ENCODE measurements at places on chromosomes 3 and 15. TPM values are rescaled to one million over a fixed set of nuclear protein-coding genes. Genes with fewer than 3 reads are reported as not detected.

DNA sequence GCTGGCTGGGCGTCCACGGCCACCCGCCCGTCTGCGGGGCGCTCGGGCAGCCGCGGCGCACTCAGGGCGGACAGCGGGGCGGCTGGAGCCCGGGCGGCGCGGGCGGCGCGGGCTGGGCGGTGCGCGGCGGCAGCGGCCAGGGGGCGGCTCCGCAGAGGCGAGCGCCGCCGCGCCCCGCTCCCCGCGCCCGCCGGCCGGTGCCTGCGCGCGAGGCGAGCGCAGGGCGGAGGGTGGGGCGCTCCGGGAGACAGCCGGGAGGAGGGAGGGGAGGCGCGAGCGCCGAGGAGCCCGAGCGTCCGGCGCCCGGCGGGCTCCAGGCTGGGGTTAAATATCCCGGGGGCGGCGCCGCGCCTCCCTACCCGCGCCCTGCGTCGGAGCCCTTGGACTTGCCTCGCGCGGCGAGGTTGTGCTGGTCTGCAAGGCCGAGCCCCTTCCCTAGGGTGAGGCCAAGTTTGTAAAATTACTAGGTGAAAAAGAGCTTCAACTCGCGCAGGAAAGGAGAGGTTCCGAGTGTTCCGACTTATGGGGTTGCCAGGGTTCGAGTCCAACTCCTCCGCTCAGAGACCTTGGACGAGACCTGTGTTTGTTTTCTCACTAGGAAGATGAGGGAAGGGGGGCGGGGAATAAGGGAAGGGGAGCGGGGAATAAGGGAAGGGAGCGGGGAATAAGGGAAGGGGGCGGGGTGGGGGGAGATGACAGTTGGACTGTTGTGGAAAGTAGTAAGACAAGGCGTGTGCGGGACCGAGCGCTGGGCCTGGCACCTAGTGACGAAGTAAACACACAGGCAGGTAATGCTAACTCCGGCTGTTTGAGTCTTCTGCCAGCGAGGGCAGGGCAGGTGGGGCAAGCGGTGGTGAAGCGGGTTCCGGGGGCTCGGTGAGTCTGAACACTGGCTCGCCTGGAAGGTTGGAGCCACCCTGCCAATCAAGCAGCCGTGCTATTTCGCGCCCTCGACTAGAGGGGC lies at the start of gene TNFAIP8L3:
Gene TNFAIP8L3 (minus strand): TSS at position 301 of the 964 bp plus-strand sequence. CDS start 311 bp downstream, outside the sequence.
- peak; percentile 56 for ATAC-seq

DNA sequence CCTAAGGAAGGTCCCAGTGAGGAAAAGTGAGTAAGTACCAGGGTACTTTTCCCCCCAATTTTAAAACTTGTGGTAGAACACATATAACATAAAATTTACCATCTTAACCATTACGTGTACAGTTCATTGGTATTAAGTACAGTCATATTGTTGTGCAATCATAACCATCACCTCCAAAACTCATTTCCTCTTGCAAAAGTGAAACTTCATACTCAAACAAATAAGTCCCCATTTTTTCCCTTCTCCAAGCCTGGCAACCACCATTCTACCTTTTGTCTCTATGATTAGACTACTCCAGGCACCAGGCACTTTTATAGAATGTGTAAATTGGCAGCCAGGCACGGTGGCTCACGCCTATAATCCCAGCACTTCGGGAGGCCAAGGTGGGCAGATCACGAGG lies 12.2 kb downstream of the PRC1 start:
- ATAC-seq: peak; percentile 37

GRCh38 chr15:58222679-58223078 lies 84.5 kb downstream of the AQP9 start:
- no peak for ATAC-seq

DNA sequence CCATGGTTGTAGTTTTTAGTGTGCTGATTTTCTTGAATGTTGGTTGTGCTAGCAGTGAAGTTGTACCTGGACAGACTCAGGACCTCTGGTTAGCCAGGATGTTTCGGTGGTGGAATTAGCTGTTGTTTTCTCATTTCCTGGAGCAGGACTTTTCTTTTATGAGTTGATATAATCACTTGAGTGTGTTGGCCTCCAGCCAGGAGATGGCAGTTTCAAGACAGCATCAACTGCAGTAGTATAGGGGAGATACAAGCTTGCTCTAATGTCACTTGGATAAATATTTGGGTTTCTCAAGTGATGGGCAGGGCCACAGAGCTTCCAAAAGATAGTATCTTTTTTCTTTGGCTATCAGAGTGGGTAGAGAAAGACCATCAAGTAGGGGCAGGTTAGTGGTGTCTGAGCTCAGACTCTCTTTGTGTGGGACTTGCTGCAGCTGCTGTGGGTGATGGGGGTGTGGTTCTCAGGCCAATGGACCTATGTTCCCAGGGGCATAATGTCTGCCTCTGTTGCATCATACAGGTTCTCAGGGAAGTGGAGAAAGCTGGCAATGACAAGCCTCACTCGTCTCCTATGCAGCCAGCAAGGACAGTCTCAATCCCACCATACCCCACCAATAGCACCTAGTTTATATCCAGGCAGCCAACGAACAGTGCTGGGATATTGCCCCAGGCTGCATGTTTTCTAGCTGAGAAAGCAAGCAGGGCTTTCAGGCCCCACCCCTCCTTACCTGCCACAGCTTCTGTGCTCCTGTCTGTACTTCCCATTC lies 14.6 kb upstream of the OR5K2 start:
- peak; percentile 32 for ATAC-seq

- no peak for ATAC-seq
Measured at GRCh38 chr3:194274424-194275085, 76.6 kb downstream of the CPN2 start.

- ATAC-seq: no peak
Measured at GRCh38 chr15:96037584-96037983, 292.9 kb upstream of the NR2F2 start.

- peak; percentile 24 for ATAC-seq
Measured at GRCh38 chr3:196208942-196209695, 2.1 kb downstream of the ZDHHC19 start.

DNA sequence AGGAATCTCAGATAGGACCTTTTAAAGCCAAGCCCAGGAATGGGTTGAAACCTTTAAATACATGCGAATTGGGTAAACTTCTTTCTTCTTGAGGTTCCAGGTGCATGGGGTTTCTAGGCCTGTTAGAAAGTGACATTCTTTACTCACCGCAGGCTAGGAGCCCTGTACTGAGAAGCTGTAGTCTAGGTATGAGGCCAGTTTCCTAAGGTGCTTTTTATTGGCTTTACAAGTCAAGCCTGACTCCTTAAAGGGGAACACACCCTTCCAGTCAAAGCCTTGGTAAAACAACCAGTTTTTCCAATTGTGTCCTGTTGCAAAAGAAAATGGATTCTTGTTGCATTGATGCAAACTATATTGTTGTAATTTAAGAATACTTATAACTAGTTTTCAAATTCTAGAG lies 76.1 kb upstream of the ATP11B start:
- peak; percentile 81 for ATAC-seq

DNA sequence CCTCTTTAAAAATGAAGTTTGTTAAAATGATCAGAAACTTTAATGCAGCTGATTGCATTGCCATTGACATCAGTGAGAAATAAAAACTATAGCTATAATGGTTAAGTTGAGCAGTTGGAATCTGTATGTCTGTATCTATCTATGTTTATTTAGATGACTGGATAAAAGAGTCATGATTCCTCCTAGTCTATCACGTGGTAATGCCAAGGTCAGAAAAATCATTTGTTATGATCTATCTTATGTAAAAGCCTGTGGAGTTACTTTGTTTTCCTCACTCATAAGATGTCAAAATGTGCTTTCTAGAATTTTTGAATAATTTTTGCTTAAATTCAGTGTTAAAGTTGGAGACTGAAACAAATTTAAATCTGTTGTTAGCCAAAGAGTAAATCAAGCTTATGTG lies 63.3 kb downstream of the MBNL1 start:
- no peak for ATAC-seq

DNA sequence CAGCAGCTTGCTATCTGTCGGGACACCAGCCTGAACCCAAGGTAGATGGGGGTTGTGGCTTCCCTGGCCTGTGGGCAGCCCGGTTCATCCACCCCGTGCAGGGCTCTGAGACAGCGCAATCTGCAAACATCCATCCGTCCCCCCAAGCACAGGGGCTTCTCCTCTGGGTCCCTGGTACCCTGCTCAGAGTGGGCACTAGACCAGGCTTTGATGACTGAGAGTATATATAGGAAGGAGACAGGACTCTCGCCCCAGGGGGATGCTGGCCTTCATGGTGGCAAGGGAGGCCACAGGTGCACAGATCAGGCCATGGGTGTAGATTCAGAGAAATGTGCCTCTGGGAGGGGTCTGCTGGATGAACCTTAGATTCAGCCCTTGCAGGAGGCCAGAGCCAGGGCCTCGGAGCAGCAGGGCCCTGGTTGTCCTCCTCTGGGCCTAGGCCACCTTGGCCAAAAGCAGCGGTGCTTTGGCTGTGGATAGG lies 40.3 kb downstream of the CFAP100 start:
- no peak for ATAC-seq

DNA sequence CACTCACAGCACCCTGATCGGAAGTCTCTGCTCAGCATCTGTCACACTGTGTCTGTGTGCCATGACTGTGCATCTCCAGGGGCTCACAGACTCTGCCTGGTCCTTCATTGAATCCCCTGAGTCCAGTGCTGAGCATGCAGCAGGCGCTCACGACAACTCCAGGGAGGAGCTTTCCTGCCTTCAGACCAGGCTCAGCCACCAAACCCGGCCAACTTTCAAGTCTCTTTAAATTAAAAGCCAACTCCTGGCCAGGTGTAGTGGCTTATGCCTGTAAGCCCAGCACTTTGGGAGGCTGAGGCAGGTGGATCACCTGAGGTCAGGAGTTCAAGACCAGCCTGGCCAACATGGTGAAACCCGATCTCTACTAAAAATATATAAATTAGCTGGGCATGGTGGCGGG lies 24.2 kb downstream of the GRAMD2A start:
- ATAC-seq: no peak

DNA sequence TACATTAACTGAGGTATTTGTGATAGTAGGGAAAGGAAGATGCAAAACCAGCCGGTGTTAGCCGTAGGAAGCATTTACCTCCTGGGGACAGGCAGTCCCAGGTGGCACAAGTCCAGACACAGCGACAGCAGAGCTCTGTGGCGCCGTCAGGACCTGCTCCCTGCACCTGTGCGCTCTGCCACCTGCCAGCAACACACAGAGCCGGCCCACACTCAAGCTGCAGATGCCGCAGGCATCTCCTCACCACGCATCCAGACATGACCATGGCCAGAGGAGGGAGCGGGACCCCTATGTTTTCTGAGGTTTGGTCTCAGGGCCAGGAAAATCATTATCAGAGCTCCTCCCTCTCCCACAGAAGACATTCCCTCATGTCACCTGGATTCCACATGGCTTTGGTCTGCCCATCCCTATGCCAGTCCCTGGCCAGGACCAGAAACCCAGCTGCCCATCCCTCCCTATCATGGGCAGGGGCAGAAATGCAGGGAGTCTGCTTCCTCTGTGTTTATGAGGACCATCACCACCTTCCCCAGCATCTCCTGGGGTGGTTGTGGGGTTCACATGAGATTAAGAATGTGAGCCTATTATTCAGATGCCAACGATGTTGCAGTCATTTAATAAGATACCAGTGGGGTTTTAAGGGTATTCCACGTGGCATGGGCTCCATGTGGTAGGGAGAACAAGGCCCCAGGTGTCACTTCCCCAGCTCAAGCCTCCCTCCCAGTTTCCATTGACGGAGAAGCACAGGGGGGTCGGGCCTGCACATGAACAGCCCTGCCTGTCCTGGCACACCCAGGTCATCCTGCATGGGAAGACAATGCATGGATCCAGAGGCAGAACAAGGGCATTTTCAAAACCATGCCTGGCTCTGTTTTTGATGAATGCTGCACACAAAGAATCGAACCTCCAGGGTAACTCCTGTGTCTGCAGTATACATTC lies 251.1 kb downstream of the OCA2 start:
- ATAC-seq: no peak

DNA sequence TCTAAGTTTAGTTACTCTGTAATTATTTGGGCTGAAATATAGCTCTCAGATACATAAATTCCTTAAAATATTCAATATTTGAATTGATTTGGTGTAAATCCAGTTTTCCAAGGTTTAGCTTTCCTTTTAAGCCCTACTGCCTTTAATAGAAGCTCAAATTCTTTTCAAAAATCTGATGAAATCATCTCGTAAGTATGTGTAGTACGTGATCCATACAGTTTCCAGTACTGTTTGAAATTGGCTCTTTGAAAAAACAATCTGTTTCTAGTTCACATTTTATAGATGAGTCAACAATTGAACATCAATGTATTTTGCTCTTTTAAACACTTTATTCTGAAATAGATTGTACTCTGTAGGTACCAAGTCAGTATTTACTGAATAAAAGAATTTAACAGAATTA lies 84.2 kb downstream of the LRRC49 start:
- ATAC-seq: no peak

- no peak for ATAC-seq
Measured at GRCh38 chr3:156516961-156517360, 38.0 kb downstream of the SSR3 start.

DNA sequence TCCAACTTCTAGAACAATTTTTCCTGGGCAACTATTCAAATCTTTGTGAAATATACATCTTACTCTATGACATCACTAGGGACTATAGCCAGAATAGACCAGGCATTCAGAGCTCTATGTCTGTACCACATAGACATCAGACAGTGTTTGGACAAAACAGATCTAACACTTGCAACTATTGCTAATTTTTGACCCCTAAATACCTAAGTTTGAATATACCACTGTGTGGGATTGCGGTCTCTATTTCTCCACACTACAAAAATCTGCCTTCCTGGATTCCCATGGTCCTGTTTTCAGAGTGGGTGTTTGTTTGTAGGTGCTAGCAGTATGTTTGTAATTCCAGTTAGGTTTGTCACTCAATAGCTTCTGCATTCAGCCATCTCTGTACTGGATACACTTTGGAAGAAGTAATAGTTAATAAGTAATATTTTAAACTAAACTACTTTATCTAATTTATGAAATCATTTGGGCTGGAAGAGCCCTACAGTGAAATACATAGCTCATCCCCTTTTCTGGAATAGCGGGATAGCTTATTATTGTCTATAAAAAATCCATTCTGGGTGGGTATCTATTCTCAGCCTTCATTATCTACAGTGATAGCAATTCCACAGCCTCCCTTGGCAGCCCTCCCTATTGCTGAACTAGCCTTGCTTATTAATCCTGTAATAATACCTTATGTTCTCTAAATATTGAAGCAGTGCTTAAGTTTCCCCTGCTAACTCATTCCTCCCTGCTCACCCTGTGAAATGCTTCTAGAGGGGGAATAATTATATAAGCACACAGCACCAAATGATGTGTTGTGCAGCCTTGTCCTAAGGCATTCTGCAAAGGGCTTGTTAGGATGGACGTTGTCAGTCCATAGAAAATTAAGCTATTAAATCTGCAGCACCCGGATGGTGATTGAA lies 49.4 kb downstream of the RBMS3 start:
- no peak for ATAC-seq

DNA sequence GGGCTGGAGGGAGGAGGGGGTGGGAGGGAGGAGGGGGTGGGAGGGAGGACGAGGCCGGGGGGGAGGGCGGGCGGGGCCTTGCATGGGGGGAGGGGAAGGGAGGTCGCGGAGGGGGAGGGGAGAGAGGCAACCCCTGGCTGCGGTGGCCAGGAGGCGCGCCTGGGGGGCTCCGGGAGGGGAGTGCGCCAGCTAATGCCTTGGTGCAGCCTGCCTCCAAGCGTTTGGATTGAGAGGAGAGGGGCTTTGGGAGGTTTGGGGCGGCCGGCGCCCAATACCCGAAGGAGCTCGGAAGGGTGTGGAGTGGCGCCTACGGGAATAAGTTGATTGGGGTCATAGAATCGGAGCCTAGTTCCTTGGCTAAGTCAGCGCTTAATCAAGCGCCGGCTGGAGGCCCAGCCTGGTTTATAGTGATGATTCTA lies 557 bp downstream of the TFG start:
- ATAC-seq: peak; percentile 15

The CEP63 gene
- total RNA-seq: 11.0 TPM

The DPH3 gene
- 12.2 TPM for total RNA-seq

The PIF1 gene
- 6.3 TPM for total RNA-seq

The ISLR gene
- 2.2 TPM for total RNA-seq

The CCDC50 gene
- 18.7 TPM for total RNA-seq

The MNS1 gene
- total RNA-seq: 2.4 TPM

The SEMA3G gene
- total RNA-seq: 2.7 TPM

Measured in esophagus mucosa (tissue), 1 donor.